ENCODE measurements at places on chromosomes 16 and 17.

DNA sequence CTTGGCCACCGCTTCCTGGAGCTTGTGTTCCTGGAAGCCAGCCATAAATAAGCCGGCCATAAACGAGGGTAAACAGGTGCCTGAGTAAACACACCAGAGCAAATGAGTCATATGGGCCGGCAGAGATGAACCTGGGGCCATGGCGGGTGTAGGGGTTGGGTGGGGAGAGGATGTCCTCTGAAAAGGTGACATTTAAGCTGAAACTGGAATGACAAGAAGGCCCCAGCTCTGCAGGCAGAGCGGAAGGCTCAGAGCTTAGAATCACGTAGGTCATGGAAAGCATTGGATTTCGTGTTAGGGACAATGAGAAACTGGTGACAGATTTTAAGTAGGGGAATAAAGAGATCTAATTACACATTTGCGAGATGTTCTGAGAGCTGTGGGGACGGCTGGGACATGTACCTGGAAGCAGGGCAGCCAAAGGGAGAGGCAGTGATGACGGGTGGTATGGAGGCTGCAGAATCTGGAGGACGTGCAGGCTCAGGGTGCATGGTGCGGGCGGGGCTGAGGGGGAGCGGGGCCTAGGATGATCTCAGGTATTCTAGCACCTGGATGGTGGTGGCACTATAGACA, 8.1 kb upstream of the DNASE1 start:
- peak; percentile 63 for DNase-seq

- DNase-seq: no peak
Measured at GRCh38 chr16:74999219-74999608, 390 bp downstream of the ZNRF1 start.

DNA sequence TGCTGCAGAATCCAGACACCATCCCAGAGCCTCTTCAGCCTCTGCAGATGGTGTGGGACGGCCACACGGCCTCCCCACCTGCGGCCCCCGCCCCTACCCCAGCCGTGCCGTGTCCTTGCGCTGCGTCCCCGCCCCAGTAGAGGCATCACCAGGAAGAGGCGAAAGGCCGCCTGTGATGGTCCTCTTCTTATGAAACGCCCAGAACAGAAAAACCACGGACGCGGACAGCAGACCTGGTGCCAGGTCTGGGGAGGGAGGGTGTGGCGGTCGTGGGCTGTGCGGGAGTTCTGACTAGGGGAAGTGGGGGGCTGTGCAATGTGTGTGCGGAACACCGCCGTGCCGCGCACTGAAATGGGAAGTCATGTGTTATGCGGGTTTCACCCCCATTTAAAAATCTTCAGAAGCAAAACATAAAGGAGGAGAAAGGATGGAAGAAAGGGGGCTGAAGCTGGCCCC, 25.5 kb downstream of the ACSF3 start:
- no peak for DNase-seq

DNA sequence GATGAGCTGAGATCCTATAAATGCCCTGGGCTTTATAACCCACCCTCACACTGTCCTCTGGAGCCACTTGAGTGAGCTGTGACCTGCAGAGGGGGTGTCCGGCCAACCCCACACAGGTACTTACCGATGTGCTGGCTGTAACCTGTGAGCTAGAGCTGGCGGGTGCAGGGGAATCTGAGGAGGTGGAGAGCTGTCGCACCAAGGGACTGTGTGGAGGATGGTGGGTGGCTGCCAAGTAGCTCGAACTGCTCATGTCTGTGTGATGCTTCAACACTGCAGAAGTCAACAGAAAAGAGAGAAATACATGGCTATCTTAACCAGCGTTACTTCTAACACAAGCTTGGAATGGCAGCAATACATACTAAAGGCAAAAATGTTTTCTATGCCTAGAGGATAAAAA, 39.4 kb downstream of the STH start:
- DNase-seq: no peak

GRCh38 chr16:57017251-57017650, 27.9 kb downstream of the NLRC5 start:
- DNase-seq: no peak

DNA sequence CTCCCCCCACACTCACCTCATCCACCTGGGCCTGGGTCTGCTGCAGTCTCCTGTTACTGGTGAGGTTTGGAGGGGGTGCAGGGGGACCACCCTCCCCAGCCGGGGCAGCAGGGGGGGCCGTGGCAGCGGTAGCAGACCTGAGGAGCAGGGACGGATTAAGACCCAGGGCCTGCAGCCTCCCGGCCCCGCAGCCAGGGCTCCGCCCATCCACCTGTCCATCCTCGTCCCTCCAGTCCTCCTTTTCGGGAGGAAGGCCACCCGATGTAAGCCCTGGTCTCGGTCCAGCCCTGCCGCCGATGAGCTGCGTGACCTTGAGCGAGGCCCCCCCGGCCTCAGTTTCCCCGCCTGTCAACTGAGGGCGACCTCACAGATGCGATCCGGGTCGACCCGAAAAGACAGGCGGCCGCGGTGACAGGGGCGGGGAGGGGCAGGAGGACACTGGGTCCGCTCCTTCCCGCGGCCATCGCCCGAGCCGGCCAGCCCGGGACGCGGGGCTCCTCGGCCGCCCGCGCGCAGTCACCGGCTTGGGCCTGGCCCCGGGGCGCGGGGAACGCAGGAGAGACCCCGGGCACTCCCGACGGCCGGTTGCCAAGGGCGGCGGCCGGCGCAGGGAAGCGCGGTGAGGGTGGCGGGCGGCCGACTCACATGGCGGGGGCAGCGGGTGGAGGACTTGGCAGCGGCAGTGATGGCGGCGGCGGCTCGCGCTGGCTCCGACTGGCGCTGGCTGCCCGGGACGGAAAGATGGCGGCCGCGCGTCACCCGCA, at the start of gene VAMP2:
VAMP2 (minus strand) TSS at position 716 of the 764 bp plus-strand sequence; CDS start at position 647, 69 bp downstream.
- no peak for DNase-seq

DNA sequence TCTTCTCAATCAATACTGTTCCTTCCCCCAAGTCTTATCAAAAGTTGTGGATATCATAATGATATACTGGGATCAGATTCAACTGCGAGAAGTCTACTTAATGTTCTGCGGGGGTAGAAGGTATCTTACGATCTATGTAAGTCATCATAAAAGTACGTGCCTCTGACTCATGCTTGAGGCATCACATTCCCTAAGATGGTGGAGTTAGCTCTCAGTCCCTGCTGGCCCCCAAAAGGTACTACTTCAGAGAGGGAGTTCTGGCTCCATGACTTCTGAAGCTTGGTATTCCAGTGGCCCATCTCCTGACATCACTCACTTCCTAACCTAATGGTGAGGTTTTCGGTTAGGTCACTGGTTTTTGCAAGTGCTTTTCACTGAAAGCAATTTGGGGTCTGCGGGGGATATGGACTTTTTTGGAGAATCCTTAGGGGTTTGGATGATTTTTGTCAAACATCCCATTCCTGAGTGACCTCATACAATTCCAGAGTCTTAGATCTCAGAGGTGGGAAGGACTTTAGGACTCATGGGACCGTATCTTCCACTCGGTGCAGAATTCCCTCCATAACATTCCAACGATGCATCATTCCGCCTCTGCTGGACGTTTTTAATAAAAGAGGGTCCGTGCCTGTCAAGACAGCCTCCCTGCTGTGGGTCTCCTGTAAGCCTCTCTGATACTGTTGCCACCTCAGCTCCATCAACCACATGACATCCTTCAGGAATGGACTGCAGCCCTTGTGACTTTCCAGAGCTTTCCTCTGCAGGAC, 74.3 kb downstream of the DYNLRB2 start:
- no peak for DNase-seq

GRCh38 chr17:35717475-35717874, 14.0 kb upstream of the RASL10B start:
- DNase-seq: no peak
